Activated naive CD4-positive, alpha-beta T cell (primary cell): ENCODE measurements at places on chromosomes 2 and 18.

GRCh38 chr2:217666338-217666737 lies 336.5 kb downstream of the TNS1 start:
- DNase-seq, result no peak

DNA sequence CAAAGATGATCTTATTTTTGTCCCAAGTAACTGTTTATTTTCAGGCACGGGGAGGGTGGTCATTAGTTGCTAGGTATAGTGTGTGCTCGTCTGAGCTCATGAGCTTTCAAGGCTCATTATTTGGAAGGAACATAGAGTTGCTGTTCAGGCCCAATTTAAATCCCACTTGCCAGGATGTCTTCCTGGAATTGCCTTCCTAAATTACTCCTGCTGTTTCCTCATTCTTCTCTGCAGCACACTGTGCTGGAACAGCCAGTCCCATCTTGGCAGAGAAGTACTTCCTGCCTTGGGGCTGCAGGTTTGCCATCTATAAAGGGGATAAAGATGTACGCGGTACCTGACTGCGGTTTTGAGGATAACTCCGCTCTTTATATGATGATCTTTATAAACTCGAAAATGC lies 37.3 kb downstream of the GREB1 start:
- DNase-seq, result no peak

DNA sequence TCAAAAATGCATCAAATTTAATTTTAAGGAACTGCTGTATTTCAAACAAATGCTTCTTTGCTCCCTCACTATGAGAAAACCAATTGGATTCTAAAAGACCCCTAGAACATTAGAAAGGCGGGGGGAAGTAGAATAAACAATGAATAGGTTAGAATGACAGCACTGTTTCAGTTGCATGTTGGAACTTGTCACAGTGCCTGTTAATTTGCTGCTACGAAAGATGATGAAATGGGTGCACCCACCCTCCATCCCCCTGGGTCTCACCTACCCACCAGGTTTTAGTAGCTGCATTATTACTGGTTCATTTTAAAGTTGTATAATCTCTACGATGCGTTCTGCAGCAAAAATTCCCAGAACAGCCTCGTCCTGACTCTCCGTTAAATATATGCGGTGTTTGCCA lies 193.0 kb upstream of the COPS8 start:
- DNase-seq, result no peak

DNA sequence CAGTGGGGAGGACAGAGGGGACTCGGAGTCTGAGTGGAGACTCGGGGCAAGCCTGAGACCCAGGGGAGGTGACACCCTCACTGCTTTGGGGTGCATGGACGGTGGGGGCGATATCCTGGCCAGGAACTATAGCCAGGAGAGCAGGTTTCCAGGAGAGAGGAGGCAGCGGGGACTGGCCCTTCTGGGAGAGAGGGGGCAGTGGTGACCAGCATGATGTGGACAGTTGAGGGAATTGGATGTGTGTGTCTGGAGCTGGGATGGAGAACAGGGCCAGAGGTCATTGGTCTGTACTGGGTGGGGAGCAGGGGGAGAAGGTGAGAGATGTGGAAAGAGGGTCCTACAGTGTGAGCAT lies 63.6 kb downstream of the ACKR3 start:
- no peak for DNase-seq

DNA sequence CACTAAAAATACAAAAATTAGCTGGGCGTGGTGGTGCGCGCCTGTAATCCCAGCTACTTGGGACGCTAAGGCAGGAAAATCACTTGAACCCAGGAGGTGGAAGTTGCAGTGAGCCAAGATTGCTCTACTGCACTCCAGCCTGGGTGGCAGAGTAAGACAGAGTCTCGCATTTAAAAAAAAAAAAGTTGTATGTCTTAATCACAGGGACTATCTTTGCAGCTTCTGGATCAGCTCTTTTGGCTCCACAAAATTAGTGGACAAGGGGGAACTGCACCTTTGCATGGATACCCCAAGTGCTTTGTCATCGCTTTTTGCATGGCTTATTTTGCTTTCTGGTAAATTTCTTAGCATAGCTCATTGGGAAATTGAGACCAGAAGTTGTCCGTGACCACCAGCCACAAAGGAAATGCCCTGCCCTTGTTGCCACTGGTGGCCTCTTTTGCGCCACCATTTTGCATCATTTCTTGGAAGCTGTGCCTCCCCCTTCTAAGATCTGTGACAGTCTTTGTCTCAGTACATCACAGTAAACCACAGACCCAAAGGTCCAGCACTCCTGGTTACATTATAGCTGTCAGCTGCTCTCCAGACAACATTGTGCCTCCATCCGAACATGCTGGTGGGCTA lies 43.9 kb upstream of the PCBP1 start:
- no peak for DNase-seq

- no peak for DNase-seq
Measured at GRCh38 chr2:196361606-196362326, 190.4 kb upstream of the STK17B start.

GRCh38 chr2:96153291-96153713 lies 8.1 kb upstream of the DUSP2 start:
- DNase-seq, result no peak

GRCh38 chr2:239721531-239721930 lies 303.6 kb downstream of the NDUFA10 start:
- DNase-seq, result no peak

- no peak for DNase-seq
Measured at GRCh38 chr18:8516371-8517250, 92.6 kb upstream of the RAB12 start.

DNA sequence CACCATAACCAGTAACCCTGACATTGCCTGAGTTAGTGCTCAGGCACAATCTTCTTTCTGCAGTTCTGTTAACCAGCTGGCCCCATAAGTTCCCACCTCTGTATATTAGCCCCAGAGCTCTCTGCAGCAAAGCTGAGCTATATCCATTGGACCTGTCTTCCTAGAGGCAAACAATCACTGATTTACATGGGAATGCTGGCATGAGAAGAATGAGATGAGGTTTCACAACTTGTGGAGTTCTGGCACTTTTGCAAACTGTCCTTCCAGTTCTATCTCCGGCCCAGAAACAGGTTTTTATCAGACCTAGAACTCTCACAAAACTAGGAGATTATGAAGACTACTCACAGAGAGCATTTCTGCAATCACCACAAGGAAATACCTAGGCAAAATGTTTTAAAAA lies 7.9 kb upstream of the CCBE1 start:
- DNase-seq, result no peak

DNA sequence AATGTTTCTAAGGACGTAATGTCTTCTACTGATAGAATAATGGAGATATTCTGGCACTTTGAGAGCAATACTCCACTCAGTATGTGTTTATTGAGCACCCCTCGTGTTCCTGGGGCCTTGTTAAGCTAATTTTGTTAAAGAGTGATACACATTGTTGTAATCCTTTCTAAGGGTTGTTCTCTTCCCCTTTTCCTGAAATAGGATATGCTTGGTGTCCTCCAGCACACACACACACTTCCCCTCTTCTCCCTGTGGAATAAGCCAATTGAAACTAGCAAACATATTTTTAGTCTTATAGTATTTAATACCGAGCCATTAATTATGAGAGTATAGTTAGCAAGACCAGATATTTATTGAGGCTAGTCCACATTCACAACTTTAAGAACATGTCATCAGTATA lies 114.1 kb downstream of the CRIM1 start:
- DNase-seq, result no peak

DNA sequence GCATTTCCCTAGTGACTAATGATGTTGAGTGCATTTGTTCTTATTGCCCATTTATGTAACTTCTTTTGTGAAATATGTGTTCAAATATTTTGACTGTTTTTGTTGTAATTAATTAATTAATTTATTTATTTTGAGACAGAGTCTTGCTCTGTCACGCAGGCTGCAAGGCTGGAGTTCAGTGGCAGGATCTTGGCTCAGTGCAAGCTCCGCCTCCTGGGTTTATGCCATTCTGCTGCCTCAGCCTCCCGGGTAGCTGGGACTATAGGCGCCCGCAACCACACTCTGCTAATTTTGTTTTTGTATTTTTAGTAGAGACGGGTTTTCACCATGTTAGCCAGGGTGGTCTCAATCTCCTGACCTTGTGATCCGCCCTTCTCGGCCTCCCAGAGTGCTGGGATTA lies 71.9 kb downstream of the TAF4B start:
- no peak for DNase-seq

DNA sequence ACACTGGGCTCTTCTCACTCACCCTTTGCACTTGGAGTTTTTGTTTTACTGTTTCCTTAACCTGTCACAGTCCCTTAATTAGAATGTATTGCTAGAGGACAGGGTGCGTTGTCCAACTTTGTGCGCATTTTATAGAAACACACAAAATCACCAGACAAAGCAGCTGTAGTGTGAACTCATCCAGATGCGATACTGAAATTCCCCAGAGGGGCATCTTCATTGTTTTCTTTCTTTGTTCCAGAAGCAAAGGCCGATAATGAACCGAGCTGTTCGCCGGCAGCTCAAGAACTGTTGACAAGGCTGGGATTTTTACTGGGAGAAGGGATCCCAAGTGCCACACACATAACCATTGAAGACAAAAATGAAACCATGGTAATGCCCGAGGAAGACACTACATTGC lies 137.6 kb downstream of the WDSUB1 start:
- DNase-seq, result no peak

DNA sequence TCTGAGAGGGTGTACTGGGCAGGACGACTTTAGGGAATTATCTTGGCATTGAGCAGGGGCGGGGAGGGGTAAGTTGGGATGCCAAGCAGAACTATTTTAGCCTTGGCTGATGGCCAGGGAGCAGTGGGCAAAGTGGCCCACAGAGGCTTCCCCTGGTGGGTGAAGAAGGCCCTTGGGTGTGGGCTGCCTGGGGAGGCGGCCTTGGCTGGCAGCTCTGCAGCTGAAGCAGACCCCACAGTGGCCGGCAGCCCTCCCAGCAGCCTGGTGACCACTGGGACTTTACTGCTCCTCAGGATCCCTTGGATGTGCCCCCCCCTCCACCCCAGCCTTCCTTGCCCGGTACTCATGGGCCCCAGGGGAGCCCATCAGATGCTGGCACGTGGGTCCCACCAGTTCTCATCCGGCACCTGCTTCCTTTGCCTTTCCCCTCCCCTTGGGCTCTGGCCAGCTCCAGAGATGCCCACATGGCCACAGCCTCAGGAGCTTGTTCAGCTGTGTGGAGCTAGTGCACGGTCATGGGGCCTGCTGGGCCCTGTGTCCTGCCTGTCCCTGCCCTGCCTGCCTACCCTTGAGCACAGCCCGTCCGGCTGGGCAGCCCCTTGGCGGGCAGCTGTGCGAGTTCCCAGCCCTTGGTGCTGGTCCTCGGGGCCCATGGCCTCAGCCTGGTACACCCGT lies 122.1 kb upstream of the HS6ST1 start:
- no peak for DNase-seq

DNA sequence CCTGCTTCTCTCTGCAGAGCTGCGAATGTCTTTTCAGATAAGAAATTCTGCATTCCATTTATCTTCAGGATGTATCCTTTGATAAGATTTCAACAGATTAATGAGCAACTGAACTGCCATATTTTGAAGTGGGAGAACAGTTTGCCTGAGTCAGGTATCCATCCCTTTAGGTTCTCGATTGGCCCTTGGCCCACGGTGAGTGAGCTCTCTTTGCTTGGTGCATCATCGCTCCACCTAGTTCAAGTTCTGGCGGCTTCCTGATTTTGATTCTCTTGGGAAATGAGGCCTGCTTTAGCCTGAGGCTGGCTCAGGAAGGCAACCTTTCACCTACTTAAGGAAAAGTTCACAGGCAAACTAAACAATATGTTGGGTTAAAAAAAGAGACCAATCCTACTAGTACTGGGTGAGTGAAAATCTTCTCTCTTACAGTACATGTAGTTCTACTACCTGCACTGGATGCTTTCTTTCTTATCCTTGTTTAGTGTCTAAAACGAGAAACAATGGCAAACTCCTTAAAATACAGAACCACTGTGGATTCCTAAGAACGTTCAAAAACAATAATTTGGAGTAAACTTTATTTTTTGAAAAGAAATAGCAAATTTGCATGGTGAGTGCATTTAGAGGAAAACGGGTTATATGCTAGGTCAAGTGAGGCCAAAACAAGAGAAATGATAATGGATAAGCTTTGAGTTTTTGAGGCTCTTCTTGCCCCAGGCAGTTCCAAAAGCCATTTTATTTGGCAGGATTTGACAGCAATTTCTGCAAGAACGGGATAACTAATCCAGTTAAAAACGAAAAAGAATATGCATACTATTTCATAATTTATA lies 837 bp upstream of the ACSL3 start:
- no peak for DNase-seq

DNA sequence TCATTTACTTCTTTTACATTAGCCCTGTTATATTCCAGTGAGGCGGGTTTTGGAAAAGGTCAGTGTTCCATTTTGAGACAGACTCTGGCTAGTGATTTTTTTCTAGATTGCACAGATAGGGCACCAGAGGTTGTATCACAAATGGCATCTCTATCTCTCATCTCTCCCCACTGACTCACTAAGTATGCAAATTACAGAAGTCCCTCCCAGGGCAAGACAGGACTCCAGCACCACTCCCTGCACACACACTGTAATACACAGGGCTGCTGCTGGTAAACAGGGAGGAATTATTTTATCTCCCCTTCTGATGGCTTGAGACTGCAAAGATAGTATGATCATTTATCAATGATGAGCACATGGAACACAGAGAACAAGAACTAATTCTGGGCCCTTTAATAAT lies 46.2 kb downstream of the AKAIN1 start:
- no peak for DNase-seq

DNA sequence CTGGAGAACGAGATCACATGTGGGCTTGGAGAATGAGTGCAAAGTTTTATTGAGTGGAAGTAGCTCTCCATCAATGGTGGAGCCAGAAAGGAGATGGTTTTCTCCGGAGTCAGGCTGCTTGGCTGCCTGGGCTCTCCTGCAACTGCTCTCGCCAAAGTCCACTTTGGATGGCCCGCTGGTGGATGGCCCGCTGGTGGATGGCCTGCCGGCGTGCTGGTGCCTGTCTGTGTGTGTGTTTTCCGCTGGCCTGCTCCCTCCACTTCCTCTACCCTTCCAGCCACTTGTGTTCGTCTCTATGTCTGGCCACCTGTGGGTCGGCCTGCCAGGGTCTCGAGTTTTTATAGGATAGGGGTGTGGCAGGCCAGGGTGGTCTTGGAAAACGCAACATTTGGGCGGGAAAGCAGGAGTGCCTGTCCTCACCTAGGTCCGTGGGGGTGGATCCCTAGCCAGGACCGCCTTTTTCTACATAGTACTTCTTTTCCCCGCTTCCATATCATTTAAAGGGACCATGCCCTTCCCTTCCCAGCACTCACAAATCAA lies 1292.1 kb upstream of the PIK3C3 start:
- DNase-seq, result no peak

- DNase-seq, result no peak
Measured at GRCh38 chr2:99998651-99999320, 143.6 kb downstream of the AFF3 start.

DNA sequence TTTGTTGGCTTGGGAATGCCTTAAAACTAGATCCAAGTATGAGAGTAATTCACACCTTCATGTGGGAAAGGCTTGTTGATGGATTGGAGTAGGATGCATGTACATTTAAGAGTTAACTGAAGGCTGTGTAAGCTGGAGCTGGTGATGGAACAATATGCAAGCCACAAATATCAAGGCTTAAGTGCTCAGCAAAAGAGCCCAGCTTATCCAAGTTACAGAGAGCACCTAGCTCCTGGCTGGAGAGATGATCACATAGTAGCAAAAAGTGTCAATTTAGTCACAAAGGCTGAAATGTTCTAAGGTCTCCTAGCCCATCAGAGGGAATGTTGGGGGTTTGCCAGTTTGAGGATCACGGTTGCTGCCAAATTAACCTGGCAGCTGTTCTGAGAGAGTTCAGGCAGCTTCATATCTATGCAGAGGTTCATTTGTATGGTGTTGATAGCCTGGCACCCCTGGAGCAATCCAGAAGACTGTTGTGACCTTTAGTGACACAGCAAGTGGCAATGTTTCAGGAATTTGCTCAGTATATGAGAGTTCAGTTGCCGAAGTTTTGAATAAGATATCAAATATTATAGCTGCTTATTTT lies 228.2 kb downstream of the DOK6 start:
- DNase-seq, result no peak

GRCh38 chr2:1936427-1936980 lies 192.2 kb upstream of the PXDN start:
- no peak for DNase-seq
